ENCODE measurements at places on chromosomes 2 and 18.

- DNase-seq = no peak
Observed at GRCh38 chr2:160570376-160570775, 76.8 kb upstream of the RBMS1 start.

- no peak for DNase-seq
Observed at GRCh38 chr2:74659462-74659861, 5.4 kb downstream of the SEMA4F start.

- DNase-seq = no peak
Observed at GRCh38 chr18:4391859-4392258, 63.2 kb downstream of the DLGAP1 start.

DNA sequence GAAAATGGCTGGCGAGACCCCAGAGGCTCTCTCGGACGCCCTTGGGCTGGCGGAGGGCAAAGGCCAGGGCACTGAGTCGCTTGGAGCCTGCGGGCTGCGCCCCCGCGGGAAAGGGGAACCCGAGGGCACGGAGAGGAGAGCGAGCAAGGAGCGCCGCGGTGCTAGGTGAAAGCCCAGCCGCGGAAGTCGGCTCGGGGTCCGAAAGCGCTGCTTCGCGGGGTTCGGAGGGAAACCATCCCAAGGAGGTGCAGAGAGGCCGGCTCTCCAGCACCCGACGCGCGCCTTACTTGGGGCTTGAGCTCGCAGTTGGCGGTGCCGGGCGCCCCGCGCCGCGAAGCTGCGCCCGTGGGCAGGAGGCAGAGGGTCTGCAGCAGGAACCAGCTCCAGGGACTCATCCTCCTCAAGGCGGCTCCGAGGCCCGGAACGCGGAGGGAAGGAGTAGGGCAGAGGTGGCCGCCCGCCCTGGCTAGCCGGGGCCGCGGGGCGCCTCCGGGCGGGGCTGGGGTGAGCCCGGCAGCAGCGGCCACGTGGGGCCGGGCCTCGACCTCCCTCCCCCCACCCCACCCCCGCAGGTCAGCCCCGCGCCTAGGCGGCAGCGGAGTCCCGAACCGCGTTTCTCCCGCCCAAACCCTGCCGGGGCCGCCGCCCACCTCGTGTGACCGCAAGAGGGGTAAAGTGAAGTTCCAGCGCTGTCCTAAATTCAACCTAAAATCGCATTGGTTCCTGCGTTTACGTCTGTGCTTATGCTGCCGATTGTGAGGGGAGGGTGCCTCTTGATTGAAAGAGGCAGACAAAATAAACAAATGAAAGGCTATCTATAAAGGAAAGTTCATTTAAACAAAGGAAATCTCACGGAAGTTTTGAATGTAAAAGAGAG lies at the start of gene TRABD2A:
Gene TRABD2A, minus strand, starts transcription at position 440 of the 877 bp plus-strand sequence. Its CDS starts 45 bp downstream, at position 395.
- peak; percentile 57 for DNase-seq

GRCh38 chr2:230983566-230983965 lies 12.4 kb upstream of the SPATA3 start:
- DNase-seq = no peak

- no peak for DNase-seq
Observed at GRCh38 chr2:226873826-226874225, 38.0 kb downstream of the RHBDD1 start.

DNA sequence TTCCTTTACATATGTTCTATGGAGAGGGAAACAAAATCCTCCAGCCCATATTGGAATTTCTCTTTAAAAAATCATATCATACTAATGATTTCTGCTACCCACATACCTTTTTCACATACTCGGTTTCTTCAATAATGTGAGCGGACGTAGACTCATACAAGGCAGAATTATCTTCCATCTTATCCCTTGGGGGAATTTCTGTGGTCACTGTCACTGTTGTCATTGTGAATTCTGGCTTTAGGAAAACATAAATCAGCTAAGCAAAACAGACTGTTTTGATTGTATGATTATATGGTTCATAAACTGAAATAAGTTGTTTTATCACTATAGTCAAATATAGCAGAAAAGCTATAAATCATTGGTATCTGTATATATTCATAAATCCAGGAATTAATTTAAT lies 16.7 kb downstream of the CCDC68 start:
- no peak for DNase-seq

DNA sequence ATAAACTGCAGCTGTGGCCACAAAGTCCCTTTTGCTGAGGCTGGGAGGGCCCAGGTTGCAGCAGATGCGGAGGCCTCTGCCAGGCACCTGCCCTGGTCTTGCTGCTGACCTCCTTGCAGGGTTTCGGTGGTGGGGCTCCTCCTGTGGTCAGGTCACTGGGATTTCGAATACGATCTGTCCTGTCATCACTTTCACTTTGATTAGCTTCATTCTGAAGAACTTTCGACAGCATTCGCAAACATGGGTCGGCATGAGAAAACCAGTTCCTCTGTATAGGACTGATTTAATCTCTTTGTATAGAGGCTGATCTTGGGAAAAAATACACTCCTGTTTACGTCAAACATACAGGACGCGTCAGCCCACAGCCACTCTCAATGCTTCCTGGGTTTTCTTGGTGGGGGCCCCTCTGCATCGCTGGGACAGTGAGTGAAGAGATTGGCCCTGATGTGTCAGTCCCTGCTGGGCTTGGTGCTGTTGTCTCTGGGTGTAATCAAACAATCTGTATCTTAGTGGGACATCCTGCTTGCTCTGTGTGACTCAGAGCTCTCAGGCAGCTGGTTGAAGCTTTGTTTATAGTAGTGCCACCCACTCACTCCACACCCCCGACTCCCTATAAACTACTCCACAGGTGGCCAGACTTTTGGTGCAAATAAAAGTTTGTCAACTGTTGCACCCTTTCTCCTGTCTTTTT lies 209.4 kb upstream of the CXCR4 start:
- no peak for DNase-seq

DNA sequence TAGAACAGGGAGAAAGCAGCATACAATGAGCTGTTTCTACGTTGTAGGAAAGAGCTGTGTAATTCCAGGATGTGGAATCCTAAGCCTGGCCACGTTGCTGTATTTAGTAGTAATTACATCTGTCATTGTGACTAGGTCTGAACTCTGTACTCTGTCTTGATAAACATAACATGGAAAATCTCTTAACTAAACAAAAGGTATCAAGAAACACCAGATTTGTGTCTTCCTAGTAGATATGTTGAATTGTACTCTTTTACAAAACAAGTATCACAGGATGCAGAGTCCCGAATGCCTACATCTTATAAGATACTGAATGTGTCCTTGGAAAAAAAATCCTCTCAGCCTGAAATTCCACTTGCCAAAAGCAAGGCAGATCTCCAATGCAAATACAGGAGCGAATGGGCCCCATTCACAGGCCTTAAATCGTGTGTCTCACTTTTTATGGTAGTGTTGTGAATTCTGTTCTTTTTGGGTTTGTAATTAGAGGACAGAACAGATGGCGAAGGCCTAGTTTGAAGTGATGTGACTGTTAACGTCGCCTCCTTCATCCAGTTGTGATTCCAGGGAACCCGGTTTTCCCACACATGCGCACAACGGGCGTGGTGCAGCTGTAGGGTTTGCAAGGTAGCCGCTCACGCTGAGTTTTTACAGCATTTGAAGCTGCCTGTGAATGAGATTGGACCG lies 246.5 kb downstream of the GBX2 start:
- DNase-seq = no peak

- DNase-seq = no peak
Observed at GRCh38 chr18:10850840-10851239, 298.5 kb downstream of the PIEZO2 start.

- DNase-seq = no peak
Observed at GRCh38 chr2:72326759-72327158, 179.1 kb upstream of the CYP26B1 start.

DNA sequence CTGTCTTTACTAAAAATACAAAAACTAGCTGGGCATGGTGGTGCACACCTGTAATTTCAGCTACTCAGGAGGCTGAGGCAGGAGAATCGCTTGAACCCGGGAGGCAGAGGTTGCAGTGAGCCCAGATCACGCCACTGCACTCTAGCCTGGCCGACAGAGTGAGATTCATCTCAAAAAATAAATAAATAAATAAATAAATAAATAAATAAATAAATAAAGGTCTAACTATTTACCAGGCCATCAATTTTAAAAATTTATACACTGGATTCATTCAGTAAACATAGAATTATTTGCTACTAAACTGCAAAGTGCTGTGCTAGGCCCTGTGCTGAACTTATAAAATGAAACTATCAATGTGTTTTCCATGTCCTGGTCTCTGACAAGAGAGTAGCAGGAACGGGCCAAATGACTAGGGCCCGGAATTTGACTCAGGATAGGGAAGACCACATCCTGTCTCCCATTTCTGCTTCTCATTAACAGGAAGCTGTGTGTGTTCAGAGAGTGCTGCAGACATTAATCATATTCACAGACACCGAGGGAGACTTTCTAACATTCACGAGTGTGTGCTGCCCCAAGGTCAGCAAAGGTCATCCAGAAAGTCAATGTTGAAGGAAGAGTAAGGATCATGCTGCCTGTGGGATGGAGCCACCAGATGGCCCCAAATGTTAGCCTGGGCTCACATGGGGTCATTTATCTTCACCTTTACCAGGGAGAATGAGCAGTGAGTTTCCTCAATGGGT lies 95.8 kb downstream of the SPP2 start:
- DNase-seq = no peak

DNA sequence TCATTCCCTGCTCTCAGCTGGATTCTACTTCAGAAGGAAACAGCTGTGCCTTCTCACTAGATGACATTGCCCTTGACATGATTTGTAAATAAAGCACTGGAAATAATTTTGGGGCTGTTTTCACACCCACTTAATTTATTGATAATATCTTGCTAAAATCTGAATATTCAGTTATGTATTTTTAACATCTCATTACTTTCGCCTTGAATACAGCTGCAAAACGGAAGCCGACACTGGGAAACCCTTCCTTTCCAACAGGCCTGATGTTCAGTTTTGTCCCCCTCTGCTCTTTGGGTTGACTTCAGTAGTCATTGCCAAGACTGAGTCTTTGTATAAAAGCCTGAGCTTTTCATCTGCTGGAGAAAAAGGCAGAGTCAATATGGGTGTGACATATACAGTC lies 82.7 kb downstream of the DOCK10 start:
- DNase-seq = no peak

DNA sequence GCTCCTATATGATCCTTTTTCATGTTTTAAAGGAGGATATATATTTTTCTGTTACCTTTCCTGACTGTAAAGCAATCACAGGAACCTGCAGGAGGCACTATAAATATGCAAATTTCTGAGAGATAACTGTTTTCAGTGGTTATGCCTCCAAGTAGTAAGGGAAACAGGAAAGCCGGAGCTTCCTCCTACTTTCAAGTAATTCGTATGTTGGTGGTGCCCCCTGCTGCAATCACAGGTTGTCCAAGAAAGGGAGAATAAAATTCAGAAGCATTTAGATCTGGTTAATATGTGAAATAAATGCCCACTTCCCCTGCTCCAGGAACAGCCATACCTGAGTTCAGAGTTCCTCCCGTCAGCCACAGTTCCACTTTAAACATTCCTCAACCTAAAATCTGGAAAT lies 12.0 kb upstream of the BCL11A start:
- no peak for DNase-seq

DNA sequence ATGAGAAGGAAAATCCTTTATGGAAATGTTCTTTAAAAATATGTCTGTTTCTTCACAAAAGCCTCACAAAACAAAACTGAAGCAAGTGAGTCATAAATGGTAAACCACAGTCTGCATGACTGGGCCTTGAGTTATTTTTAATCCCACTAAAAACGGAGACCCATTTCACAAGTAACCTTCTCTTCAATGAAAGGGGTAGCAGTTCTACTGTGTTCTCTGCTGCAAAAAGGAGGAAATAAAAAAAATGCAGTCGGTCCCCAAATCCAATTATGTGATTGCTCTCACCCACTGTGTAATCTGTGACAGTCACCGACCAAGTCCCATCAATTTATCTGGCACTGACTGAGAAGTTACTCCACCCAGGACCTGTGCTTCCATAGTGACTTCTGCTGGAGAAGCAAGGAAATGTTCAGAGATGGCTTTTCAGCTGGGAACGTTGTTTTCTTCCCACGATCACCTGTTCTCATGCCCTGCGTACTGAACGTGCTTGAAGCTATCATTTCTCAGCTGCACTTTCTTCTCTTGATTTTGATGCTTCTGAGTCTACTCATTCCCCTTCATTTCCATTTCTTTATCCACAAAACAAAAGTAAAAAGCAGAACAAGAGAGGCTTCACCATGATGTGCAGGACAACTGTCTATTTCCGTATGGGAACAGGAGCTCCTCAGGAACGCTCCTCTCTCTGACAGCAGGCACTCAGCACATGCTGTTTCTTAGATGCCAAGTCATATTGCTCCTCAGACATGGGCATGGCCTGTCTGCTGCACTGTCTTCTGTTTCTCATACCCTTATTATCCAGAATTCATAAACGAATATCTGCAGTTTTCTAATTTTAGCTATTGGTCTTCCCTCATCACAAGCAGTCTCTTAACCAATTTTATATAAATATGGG lies 80.0 kb upstream of the TMEM200C start:
- no peak for DNase-seq

GRCh38 chr18:2312440-2312839 lies 258.9 kb downstream of the METTL4 start:
- no peak for DNase-seq

DNA sequence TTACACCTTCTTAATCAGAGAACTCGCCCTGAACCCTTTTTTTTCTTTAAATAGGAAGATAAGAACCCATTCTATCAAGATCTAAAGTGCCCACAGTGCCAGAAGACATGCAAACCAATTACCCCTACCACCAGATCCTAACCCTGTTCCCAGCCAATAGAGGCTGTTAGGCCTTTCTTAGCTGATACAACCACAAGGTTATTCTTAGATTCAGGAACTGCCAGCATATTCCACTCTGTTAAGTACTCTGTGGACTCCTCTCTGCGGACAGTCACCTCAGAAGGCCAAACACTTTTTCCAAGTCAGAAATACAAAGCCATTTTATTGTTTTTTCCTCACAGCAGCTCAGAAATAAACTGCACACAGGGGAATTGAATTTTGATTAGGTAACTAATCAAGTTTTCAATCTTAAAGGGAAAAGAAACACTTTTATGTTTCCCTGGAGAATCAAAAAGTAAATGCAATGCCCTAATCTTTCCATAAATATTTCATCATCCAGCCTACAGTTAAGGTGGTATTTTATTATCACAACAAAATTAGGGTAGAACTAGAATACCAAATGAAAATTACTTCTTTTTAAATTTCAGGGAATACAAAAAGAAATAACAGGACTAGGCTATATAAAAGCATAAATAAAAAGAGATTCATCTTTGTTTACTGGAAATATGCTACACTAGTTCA lies 111.4 kb downstream of the NBAS start:
- no peak for DNase-seq

GRCh38 chr18:805008-805754 lies 6.9 kb downstream of the YES1 start:
- no peak for DNase-seq

Measured in stimulated activated CD8-positive, alpha-beta memory T cell treated with anti-CD3 and anti-CD28 coated beads, Interleukin-2, amount 100 ng/mL, for 48 hours (primary cell).